AG08396 (cell line): ENCODE measurements at places on chromosomes 4 and X.

GRCh38 chrX:10884246-10884645 lies 226.9 kb upstream of the HCCS start:
- peak; percentile 5 for DNase-seq

GRCh38 chrX:134435894-134436293 lies 24.1 kb upstream of the HPRT1 start:
- DNase-seq, result no peak

DNA sequence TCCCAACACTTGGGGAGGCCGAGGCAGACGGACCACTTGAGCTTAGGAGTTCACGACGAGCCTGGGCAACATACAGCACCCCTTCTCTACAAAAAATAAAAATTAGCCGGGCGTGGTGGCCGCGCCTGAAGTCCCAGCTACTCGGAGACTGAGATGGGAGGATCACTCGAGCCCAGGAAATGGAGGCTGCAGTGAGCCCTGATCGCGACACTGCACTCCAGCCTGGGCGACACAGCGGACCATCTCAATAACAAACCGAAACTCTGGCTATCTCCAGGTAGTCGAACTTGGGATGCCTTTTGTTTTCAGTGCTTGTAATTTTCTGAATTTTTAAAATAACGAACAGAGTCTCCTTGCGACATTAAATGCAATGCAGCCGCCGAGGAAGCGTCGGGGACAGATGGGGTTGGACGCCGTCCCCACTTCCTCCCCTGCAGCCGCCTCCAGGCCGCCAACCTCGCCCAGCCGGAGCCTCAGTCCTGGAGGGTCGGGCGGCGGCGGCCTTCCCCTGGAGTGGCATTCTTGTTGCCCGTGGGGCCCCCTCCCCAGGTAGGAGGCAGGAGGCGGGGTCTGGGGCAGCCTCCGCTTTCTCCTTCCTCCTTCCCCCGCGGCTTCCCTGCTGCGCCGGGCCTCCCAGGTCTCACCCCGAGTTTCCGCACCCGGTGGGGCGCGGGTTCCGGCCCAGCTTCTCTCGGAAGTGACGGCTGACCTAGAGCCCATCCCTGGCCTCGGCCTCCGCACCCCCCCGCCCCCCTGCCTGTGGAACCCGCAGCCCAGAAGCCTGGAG lies 14.6 kb downstream of the HMX1 start:
- no peak for DNase-seq

DNA sequence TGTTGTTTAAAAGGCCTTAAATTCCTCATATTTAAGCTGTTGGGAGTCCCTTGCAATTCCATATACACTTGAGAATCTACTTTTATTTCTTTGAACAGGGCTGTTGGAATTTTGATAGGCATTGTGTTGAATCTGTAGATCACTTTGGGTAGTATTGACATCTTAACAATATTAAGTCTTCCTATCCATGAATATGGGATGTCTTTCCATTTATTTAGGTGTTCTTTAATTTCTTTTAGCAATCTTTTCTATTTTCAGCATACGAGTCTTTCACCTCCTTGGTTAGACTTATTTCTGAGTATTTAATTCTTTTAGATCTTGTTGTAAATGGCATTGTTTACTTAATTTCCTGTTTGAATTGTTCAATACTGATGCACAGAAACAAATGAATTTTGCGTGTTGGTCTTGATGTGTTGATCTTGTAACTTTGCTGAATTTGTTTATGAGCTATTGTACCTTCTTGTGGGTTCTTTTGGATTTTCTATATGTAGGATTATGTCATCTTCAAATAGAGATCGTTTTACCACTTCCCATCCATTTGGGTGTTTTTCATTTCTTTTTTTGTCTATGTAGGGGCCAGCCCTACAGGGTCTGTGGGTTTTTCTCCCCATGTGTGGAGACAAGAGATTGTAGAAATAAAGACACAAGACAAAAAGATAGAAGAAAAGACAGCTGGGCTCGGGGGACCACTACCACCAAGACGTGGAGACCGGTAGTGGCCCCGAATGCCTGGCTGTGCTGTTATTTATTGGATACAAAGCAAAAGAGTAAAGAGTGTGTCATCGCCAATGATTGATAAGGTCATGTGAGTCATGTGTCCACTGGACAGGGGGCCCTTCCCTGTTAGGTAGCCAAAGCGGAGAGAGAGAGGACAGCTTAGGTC lies 18.2 kb upstream of the CTBP1 start:
- no peak for DNase-seq

DNA sequence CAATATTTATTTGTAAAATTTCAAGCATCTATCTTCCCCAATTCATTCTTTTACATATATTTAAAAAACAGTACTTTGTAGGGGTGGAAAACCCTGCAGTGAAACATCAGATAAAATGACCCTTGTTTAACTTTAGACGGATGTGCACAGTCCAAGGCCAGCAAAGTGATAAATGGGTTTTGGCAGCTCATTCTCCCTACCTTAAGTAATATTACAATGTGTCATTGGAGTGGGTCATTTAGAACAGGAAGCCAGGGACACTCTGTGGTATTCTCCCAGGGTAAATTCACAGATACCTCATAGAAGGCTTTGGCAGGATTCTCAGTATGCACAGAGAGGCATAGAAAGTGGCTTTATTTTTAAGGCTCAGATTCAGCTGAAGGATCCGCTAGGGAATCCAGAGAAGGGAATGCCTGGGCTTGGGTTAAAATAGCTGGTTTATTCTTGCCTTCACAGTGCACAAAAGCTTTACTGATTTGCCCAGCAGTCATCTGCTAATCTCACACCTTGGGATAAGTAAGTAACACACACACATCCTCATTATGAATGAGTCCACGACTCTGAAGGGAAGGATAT lies 206.7 kb downstream of the RASL11B start:
- no peak for DNase-seq

DNA sequence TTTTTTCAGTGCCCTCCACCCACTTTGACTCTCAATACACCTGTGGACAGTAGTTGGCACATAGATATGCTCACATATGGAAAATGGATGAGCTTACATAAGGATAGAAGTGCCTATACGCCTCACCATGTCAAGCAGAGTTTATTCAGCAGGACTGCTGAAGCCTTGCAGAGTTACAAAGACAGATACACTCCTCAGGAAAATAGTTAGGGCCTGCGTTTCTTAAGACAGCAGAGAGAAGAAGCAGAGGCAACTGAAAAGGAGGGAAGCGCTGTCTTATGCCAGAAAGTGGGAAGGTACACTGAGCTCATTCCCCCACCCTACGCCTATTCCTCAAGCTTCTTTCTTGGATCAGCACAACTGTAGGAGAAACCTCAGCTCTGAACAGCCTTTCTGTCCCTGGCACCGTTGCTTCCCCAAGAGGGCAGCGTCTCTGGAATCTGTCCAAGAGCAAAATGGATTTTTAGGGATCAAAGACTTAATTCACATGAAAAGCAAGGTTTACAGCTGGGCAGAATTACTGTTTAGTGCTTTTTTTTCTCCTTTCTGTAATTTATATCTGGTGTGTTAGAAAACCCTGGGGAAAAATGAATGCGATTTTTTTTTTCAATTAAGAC lies 37.3 kb upstream of the MBTPS2 start:
- DNase-seq, result no peak

DNA sequence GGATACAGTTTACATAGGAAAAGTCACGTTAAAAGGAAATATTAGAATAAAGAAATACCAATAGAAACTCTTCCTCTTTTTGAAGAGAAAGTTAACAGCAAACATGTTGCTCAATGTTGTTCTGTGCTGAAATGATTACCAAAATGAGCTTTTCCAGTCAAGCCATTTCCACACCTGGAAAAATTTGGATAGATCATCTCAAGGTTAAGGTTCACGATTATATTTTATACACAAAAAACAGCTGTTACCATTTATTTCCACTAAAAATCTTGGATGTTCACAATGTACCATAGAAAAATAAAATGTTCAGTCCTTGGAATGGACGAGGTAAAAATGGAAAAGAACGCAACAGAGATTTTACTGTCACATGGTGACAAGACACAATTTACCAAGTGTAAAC lies 218.7 kb downstream of the SCFD2 start:
- no peak for DNase-seq

- DNase-seq, result peak; percentile 3
Measured at GRCh38 chr4:111228396-111228795, 605.5 kb upstream of the PITX2 start.

DNA sequence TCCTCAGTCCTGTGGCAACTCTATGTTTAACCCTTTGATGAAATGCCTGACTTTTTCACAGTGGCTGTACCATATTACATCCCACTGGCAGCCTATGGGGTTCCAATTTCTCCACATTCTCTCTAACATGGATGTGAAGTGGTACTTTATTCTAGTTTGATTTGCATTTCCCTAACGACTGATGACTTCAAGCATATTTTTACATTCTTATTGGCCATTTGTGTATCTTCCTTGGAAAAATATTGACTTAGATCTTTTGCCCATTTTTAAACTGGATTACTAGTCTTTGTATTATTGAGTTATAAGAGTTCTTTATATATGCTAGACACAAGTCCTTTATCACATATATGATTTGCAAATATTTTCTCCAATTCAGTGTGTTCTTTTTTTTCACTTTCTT lies 2.1 kb upstream of the RAB39B start:
- no peak for DNase-seq

- DNase-seq, result no peak
Measured at GRCh38 chr4:103011378-103012025, 8.0 kb downstream of the SLC9B1 start.

DNA sequence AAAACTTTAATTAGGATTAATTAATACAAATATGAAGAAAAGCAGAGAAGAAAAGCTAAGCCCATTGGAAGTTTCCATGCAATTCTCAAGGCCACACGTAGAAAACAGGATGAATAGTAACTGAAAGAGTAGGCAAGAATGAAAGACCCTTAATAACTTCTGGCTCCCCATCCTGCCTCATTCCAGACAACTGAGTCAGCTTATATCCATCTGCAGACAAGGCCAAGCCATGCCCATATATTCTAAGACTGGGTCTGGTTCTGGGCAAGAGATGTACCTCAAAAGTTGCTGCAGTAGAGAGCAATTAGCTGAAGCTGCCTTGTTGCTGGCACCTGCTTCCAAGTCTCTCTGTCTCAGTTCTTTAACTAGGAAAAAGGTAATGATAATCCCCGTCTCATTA lies 244.1 kb downstream of the GPC3 start:
- no peak for DNase-seq

- DNase-seq, result peak; percentile 12
Measured at GRCh38 chrX:14528629-14529289, 577 bp upstream of the GLRA2 start.

DNA sequence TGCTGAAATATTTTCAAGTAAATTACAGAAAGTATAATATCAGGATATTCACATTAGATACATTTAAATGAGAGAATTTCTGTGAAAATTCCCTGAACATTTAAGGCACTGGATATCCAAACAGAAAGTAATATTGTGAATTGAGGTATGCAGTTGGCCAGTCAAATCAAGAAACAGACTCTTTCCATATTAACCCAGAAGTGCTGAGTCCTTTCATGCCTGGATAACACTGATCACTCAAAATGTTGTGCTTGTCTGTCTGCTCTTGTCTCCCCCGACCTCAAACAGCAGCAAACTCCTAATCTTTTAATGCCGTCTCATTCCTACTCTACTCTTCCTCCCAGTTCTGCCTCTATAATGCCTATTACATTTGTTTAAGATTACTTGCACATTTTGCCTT lies 51.2 kb downstream of the TBC1D9 start:
- no peak for DNase-seq

- DNase-seq, result peak; percentile 28
Measured at GRCh38 chr4:80393246-80393969, 57.9 kb downstream of the CFAP299 start.

- DNase-seq, result peak; percentile 23
Measured at GRCh38 chr4:48109413-48110263, 24.4 kb downstream of the TXK start.

DNA sequence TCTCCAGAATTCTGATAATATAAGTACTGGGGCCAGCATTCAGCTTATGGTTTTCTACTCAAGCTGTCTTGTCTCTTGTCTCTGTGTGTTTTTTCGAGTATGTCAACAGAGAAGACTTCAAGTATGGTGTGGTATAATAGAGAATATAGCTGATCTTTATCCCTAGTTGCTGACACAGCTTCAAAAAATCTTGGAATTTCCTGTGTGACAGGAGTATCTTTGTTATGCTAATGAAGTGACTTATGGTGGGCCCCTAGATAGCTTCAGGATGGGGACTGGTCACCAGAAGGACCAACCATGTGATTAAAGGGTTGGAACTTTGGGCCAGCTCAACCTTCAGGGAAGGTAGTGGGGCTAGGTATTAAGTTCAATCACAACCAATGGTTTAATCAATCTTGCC lies 2.9 kb downstream of the GPRASP3 start:
- no peak for DNase-seq

DNA sequence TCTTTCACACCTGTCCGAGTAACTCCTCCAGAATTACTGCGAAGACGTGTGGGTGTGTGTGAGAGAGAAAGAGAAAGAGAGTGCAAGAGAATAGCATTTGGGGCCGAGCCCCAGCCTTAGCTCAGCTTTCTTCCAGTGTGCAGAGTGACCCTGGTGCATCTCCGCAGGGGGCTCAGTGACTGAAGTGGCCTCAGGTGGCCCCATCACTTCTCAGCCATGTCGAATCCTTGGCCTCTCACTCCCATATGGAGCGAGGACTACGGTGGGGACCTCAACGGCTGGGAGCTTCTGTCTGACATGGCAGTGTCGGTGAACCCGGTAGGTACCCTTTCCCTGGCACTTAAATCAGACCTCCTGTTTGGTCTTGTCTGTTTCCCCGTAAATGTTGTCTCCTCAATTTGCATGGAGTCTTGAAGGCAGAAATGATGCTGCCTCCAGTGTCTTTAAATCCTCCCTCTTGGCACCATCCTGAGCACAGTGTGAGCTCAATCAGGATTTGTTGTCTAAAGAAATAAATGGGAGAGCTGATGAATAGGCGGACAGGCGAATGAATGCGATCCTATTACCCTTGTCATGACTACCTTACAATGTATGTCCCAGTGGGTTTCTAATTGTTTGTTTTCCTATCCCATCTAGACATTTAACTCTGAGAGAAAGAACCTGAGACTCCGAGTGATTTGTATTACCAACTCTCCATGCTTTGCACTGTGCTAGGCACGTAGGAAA lies 305.9 kb downstream of the AFF2 start:
- no peak for DNase-seq

GRCh38 chr4:125091-125771 lies 930 bp downstream of the ZNF718 start:
- no peak for DNase-seq

- no peak for DNase-seq
Measured at GRCh38 chr4:164621886-164622521, 131.9 kb upstream of the SMIM31 start.

- DNase-seq, result peak; percentile 76
Measured at GRCh38 chr4:76067652-76068286, 6.7 kb upstream of the ART3 start.

GRCh38 chr4:82521283-82521682 lies 40.5 kb downstream of the TMEM150C start:
- no peak for DNase-seq

DNA sequence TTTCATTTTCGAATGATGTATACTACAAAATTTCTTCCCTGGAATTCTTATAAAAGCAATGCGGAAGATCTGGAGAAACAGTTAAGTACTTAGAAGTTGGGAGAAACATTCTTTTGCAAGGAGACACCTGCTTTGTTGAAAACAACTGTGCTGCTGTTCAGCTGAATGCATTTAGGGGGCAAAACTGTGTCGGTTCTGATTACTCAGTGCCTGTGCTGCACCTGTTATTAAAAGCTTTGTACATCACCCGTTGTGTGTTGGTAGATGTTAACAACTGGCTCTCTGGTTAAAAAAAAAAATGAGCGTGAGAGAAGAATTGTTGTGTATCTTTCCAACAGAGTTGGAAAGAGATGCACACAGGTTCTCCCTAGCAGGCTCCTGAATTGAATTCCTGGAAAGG lies 184.1 kb upstream of the HHIP start:
- no peak for DNase-seq
